ENCODE measurements at places on chromosomes 5 and 9.

DNA sequence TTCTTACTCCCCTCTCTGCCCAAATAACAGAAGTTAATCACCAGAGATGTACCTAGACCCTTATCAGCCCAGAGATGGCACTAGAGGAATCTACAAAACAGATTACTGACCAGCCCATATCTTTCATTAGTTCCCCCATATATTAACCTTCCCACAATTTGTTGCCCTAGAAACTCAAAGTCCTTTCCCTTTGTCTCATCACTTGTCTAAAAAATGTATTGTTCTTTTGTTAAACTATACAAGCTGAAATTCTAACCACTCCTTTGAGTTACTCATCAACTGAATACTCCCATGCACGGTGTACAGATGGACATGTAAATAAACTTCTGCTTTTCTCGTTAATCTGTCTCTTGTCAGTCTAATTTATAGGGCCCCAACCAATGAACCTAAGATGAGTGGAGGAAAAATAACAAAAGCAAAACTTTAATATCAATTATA, 130.9 kb downstream of the CCDC192 start:
- no peak for DNase-seq

DNA sequence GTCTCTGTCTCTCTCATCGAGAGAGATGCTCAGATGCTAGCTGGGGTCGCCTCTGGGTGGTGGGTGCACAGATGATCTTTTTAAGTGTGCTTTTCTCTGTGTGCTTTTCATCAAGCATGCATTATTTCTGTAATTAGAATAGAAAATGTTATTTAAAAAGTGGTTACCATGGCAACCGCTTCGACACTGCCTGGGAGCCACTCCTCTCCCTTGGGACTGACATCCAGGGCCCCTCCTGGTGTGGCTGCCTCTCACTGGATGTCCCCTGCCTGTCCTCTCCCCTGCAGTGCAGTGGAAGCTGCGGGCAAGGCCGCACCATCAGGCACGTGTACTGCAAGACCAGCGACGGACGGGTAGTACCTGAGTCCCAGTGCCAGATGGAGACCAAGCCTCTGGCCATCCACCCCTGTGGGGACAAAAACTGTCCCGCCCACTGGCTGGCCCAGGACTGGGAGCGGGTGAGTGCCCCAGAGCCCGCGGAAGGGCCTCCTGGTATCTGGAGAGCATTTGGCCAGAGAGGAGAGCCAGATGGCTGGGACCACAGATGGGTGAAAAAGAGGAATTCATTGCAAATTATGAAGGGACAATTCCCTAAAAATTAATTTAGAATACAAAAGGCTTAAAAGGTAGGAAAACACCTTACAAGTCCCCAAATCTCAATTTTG, 34.7 kb downstream of the ADAMTSL2 start:
- DNase-seq: no peak

- DNase-seq: no peak
Measured at GRCh38 chr9:129587487-129588262, 33.2 kb downstream of the C9orf50 start.

DNA sequence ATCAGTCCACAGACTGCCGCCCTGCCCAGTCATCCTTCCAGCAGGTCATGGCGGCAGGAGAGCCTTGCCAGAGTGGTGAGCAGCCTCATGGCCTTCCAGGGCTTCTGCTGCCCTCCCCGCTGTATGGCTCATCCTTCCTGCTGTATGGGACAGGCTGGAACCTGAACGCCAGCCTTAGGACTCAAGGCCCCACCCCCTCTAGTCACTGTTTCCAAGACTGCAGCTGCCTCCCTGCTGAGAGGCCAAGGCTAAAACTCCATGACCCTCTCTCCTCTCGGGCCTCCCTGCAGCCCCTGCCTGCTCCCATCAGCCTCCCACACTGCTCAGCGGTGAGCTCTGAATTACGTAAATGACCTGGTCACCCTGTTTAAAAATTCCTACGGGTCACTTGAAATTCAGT, 227.5 kb downstream of the AGTPBP1 start:
- DNase-seq: no peak

DNA sequence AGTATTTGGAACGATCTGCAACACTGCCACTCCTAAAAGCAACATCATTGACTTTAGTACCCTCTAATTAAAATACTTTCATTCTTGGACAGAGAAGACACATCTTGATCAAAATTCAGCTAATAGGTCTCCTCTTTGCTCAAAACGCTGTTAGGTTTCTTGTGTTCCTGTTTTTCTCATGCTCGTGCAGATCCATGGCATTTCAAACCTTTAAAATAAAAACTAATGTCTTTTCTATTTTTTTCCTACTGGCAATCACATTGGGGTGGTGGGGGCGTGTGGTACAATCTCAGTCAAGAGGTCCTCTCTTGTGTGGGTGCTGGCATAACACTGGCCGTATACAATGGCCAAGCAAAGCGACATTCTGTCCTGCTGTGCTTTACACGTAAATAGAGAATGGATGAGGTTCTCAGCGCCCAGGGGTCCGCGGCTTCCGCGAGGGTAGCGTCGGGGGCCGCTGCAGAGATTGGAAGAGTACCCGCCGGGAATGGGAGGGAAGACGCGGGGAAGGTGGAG, 315 bp upstream of the GPR150 start:
- DNase-seq: no peak

DNA sequence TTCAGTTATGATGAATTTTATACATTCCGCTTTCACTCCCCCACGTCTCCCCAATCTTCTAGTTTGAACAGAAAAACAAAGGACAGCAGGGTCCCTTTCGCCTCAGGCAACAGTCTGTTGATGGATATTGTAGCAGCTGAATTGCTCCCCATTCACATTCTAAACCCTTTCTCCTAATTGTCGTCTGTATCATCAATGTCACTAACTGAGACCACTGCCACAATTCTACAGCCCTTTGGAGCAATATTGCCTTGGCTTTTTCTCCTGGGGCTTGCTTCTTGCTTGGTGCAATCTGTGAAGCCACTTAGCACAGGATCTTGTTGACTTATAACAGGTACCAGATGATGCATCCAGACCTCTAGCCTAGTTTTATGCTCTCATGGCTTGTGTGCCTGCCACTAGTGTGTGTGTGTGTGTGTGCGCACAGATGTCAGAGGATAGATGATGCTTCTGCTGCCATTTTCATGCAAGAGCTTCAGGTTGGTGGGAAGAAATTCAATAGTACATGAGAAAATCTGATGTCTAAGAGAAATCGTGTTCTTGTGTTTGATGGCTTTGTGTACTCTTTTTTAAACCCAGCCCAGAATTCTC, 195.2 kb upstream of the ISL1 start:
- DNase-seq: no peak

DNA sequence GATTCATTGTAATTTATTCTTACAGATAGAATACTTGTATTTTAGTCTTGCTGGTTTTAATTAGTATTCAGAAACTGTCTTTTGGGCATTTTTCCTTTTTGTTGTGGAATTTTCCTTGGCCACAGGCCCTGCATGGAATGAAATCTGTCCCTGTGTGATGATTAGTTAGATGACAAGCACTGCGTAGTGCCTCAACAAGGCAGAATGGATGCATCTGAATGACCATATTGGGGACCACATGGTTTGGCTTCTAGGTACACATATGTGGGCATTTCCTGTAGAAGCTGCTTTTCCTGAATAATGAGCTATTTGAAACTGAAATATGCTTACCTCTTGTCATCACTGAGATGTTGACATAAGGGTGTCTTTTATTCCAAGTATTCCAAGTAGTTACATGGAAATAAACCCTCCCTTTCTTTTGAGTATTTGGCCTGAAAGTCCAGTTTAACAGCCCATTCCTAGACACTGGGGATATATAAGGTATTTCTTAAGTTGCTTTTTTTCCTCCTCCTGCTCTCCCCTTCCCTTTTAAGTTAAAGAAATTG, 147.3 kb downstream of the YTHDC2 start:
- no peak for DNase-seq

DNA sequence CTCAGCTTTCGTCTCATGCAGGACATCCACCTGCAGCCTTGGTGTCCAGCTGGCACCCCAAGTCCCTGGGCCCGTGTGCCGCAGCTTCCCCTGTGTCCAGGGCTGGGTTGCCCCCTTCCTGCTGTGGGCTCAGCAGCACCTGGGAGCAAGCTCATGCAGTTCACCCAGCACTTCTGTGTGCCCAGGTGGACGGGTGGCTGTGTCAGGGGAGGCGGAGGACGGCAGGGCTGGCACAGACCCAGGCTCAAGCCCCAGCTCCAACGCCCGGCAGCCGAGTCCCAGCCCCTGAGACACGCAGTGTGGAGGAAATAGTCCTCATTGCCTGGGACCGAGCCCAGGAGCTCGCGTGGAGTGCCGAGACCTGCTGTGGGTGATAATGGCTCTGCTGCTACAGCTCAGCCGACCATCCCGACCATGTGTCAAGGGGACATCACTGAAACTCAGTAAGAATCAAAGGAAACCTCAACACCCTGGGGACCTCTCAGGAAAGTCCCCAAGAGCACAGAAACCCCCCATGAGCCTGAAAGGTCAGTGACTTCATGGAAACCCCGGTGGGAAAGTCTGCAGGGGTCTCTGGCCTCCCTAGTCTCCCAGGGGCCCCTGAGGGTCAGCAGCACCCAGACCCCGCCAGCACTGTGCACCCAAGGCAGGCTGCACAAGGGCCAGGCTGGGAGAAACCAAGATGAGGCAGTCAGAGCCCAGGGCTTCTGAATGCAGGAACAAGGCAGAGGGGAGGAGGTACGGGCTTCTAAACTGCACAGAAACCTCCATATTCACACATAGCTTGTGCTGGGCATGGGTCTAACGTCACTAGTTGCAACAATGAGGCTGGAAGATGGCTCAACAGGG, 38.8 kb downstream of the LPCAT1 start:
- no peak for DNase-seq

DNA sequence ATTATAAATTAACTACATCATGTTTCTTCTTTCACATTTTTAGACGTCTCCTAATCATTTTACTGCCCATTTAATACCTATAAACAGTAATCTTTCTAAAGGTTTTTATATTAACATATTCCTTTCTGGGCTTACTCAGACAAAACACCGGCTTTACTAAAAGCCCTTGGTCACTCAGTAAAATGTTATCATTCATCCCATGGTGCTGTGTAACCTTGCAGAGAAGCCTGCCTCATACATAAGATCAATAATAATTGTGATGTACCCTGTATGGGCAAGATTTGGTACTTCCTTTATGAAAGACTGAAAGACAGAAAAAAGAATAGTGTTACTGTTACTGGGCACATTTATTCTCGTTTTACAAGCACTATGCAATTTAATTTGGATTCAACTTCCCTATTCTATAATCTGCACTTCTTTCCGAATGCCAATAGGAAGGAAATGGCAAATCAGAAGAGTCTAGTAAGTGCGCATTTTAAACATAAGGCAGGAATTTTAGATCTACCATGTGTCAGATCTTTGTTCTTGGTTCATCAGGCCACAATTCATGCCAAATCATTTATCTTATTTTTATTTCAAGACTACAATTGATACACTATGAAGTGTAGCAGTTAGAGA, 522.2 kb downstream of the CSNK1G3 start:
- DNase-seq: no peak

GRCh38 chr5:177362610-177363507, 5.1 kb downstream of the RGS14 start:
- DNase-seq: no peak

DNA sequence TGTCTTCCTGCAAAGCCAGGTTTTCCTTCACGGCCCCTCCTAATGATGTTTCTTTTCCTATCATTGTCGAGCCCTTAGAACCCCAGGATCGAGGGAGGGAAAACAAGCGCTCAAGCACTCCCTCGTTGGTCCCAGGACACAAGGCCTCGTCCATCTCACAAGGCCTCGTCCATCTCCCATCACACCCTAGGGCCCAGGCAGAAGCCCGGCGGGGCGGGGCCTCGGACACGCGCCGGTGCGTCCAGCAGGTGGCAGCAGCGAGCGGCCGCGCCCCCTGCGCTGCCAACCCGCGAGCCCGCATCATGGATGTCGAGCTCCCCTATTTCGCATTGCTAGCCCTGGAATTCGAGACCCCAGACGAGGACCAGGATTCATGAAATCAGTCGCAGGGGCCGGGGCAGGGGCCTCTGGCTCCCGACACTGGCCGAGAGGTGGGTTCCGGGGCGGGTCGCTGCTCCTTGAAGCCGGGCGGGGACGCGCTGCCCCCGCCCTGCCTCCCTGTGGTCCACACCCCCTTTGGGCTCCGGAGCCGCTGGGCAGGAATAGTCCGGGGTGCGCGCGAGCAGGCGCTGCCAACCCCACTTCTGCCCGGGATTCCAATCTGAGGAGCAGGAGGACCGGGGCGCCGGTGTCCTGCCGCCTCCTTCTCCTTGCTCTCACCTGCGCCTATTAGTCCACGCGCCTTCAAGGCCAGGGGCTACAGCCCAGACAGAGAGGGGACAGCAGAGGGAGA, at the start of gene ABLIM3:
ABLIM3 (plus strand) TSS at position 270 of the 733 bp plus-strand sequence. CDS start 603 bp downstream, outside the sequence.
- DNase-seq: no peak

- no peak for DNase-seq
Measured at GRCh38 chr9:11686733-11687132, 1006.5 kb upstream of the TYRP1 start.

- DNase-seq: peak; percentile 29
Measured at GRCh38 chr9:134738869-134739659, 97.5 kb downstream of the COL5A1 start.

GRCh38 chr9:10268531-10269485, 344.0 kb downstream of the PTPRD start:
- DNase-seq: no peak

DNA sequence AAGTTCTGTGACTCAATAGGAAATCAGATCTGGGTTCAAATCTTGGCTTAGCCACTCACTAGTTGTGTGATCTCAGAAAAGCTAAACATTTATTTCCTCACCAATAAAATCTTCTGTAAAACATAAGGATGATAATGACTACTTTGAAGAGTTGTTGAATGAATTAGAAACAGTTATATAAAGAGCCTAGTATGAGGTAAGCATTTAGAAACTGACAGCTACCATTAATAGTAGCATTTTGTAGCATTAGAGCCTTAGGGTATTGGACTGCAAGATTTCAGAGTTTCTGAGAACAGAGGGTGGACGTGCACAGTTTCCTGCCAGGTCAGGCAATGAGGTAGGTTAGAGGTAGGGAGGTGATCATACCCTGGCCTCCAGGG, 293.2 kb downstream of the CWC27 start:
- no peak for DNase-seq

GRCh38 chr9:106025453-106025852, 331.1 kb downstream of the TMEM38B start:
- DNase-seq: no peak

DNA sequence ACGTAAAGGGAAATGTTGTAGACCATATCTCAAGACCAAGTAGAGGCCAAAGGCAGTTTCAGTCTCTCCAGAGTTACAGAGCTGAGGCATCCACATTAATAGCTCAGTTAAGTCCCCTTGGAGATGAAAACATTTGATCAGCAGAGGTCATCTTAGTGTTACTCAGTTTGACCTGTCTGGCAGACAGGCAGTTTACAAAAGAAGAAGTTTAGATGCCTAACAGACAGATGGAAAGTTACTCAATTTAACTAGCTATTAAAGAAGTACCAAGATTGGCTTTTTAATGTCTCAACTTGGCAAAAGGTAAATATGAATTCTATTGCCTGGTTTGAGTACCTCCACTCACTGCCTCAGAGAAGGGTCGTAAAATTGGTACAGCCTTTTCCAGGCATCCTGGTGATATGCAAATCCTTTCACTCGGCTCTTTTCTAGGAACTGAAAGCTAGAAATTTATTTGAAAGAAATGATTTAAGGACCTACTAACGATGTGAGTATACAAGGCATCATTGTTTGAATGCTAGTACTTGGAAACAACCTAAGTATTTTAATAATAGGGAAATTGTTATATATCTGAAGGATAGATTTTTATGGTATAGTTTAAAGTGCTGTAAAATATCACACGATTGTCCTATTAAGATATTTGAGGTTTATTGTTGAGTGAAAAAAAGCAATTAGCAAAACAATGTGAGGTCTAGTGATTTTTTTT, 14.8 kb downstream of the ACO1 start:
- no peak for DNase-seq

GRCh38 chr5:153573326-153574033, 83.0 kb downstream of the GRIA1 start:
- DNase-seq: no peak

- DNase-seq: no peak
Measured at GRCh38 chr9:4866239-4866969, 73.7 kb downstream of the RCL1 start.

All from AG04450 (cell line).